ENCODE measurements at places on chromosomes 16 and 17.

GRCh38 chr17:81331527-81332043 is 36.5 kb upstream of the SLC38A10 start:
- no peak for DNase-seq

DNA sequence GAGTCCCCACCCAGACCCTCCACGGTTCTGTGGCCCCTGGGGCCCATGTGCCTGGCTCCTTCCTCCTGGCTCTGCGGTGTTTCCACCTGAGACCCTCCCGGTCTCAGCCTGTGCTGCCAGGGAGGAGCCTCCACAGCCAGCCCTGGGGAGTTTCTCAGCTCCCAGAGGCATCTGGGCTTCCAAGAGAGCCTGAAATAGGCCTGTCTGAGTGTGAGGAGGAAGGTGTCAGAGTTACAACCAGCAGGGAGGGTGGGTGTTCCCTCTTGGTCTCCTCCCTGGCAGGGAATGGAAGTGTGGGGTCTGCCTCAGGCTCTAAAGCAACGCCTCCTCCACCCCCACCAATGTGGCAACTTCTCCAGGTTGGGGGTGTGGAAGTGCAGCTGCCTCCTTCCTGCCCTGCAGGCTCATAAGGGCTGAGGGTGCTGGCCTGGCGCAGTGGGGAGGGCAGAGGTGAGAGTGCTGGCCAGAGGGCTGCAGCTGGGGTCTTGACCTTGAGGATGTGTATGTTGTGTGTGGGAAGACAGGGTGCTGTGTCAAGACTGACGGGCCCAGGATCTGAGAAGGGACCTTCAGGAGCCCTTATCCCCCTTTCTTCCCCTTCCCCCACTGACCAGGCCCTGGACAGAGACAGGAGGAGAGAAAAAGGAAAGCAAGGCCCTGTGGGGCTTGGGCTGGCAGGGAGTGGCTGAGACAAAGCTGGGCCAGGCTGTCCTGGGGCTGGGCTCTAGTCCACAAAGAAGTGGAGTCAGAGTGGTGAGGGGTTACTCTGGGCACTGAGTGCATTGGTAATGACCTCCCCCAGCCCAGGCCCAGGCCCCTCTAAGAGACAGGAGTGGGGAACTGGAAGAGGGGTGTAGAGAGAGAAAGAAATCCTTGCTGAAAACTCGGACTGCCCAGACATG is 2.4 kb downstream of the CYGB start:
- no peak for DNase-seq

- DNase-seq = no peak
Observed at GRCh38 chr16:47567321-47567720, 106.2 kb downstream of the PHKB start.

GRCh38 chr17:80262291-80262690 is 1.6 kb downstream of the RNF213 start:
- no peak for DNase-seq

GRCh38 chr16:51762081-51762996 is 611.3 kb upstream of the SALL1 start:
- DNase-seq = no peak

- no peak for DNase-seq
Observed at GRCh38 chr17:15413101-15413771, 54.2 kb downstream of the CDRT4 start.

DNA sequence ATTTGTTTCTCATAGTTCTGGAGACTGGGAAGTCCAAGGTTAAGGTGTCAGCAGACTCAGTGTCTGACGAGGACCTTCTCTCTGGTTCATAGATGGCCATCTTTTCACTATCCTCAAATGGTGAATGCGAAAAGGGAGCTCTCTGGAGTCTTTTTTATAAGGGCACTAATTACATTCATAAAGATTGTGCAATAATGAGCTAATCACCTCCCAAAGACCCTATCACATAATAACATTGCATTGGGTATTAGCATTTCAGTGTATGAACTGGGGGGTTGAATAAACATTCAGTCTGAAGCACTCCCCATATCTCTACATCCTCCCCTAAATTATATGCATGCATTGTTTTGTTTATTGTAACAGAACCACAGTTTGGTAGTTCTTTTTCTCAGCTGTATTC is 1086.5 kb downstream of the CDH11 start:
- no peak for DNase-seq

DNA sequence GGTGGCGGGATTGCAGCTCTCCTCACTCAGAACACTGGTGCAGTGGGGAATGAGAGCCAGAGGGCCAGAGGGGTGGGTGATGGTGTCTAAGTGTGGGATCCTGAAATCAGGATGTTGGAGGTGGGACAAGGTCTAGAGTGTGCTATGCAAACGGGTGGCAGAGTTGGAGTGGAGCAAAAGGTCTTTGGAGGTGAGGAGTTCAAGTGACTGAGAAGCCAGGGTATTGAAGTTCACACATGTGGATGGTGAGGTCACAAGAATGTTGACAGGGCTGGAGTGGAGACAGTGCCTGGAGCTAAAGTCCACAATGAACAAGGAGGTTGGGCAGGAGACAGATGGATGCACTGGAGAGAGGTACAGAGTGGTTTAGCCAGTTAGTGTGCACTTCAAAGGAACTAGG is 38.3 kb upstream of the MAP3K14 start:
- DNase-seq = no peak

GRCh38 chr17:30021708-30022317 is 80.4 kb downstream of the EFCAB5 start:
- no peak for DNase-seq

- DNase-seq = no peak
Observed at GRCh38 chr17:38896346-38896954, 26.6 kb downstream of the LASP1 start.

- DNase-seq = no peak
Observed at GRCh38 chr17:4483012-4483840, 15.5 kb upstream of the SPNS2 start.

DNA sequence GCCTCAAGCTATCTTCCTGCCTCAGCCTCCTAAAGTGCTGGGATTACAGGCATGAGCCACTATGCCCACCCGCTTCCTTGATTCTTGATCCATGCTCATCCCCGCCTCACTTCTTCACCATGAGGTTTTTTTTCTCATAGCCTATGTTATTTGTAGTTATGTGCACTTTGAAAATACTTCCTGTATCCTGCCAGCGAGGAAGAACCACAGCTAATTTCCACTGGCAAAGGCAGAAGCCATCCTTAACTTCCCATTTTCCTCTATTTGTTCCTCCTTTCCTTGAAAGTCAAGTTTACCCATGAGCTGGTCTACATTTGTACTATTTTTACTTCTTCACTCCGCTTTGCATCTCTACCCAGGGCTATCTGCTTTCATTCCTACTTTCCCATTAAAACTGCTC is 189.7 kb upstream of the ZFHX3 start:
- DNase-seq = no peak

- DNase-seq = no peak
Observed at GRCh38 chr17:28579526-28579925, 2.8 kb upstream of the ALDOC start.

GRCh38 chr17:8537734-8538133 is 92.8 kb downstream of the MYH10 start:
- no peak for DNase-seq

DNA sequence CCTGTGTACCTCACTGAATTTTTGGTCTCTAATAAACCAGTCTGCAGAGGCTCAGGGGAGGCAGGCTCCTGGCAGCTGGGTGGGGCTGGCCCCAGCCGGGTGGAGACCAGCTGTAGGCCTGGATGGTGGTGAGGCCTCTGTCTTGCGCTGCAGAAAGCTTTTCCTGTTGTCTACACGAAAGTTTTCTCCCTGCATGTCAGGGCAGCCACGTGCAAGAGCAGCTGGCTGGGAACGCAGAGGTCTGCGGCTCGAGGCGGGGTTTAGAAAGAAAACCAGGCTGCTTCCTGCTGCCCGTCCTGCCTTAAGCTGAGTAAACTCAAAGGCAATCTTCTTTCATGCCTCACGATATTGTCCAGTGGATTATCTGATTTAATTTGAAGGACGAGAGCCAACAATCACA is 2.4 kb downstream of the SERPINF1 start:
- peak; percentile 23 for DNase-seq

Data from stimulated activated CD8-positive, alpha-beta memory T cell treated with anti-CD3 and anti-CD28 coated beads, Interleukin-2, amount 100 ng/mL, for 1 hour (primary cell).